ENCODE measurements at places on chromosomes 12 and 14. TPM values are rescaled to one million over a fixed set of nuclear protein-coding genes. Genes with fewer than 3 reads are reported as not detected.

The NRIP2 gene
- not detected for total RNA-seq

GRCh38 chr12:30805959-30806358, 51.2 kb upstream of the CAPRIN2 start:
- DNase-seq, result no peak

The GLT1D1 gene
- 0.16 TPM for total RNA-seq

DNA sequence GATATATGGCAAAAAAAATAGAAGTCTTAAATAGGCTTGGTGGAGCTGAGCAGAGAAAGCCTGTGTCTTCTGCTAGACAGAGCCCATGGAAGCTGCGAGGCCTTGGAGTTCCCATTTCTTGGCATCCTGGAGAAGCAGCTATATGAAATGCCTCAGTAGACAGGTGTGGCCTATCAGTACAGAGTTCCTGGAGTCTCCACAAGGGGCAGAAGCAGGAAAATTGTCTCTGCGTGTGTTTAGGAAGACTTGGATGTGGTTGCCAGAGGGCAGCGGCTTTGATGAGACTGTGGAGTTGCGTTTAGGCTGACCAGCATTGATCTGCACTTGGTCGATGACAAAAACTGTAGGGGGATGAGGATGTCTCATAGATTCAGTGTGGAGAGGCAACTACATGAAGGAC, 334.5 kb upstream of the SEL1L start:
- DNase-seq, result no peak

- peak; percentile 16 for DNase-seq
Observed at GRCh38 chr14:94897082-94897481, 127.2 kb upstream of the GSC start.

GRCh38 chr12:55718015-55718414, 2.2 kb downstream of the BLOC1S1 start:
- peak; percentile 39 for DNase-seq

The STAC3 gene
- total RNA-seq, result 0.75 TPM

All from astrocyte (in vitro differentiated cells and primary cell).